NCI-H510A treated with DMSO at 0.1 percent for 48 hours (cell line): ENCODE measurements at places on chromosomes 16 and 17.

DNA sequence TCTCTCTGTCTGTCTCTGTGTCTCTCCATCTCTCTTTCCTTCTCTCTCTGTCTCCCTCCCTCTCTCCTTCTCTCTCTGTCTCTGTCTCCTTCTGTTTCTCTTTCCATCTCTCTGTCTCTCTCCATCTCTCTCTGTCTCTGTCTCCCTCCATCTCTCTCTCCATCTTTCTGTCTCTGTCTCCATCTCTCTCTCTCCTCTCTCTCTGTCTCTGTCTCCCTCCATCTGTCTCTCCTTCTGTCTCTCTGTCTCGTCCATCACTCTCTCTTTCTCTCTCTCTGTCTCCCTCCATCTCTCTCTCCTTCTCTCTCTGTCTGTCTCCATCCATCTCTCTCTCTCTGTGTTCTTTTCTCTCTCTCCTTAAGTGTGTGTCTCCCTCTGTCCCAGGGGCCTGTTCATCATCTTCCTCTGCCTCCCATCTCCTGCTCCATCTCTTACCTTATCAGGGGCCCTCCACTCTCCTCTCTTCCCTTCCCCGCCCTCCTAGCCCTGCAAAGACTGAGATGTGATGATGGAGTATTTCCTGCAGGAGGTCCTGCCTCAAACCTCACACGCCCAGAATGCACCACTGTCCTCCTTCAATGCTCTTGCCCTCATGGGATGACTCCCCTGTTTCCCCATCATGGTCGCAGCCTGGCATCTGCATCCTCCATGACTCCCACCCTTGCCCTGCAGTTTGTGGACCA lies 193.3 kb downstream of the GSG1L start:
- no peak for DNase-seq

GRCh38 chr16:83409347-83409746 lies 398.4 kb upstream of the HSBP1 start:
- DNase-seq = no peak

- no peak for DNase-seq
These were observed 510.6 kb downstream of the RBFOX1 start for GRCh38 chr16:7843261-7843660.

GRCh38 chr16:17605784-17606183 lies 135.0 kb upstream of the XYLT1 start:
- DNase-seq = no peak

- DNase-seq = no peak
These were observed 54.9 kb downstream of the GNAO1 start for GRCh38 chr16:56246051-56246817.

DNA sequence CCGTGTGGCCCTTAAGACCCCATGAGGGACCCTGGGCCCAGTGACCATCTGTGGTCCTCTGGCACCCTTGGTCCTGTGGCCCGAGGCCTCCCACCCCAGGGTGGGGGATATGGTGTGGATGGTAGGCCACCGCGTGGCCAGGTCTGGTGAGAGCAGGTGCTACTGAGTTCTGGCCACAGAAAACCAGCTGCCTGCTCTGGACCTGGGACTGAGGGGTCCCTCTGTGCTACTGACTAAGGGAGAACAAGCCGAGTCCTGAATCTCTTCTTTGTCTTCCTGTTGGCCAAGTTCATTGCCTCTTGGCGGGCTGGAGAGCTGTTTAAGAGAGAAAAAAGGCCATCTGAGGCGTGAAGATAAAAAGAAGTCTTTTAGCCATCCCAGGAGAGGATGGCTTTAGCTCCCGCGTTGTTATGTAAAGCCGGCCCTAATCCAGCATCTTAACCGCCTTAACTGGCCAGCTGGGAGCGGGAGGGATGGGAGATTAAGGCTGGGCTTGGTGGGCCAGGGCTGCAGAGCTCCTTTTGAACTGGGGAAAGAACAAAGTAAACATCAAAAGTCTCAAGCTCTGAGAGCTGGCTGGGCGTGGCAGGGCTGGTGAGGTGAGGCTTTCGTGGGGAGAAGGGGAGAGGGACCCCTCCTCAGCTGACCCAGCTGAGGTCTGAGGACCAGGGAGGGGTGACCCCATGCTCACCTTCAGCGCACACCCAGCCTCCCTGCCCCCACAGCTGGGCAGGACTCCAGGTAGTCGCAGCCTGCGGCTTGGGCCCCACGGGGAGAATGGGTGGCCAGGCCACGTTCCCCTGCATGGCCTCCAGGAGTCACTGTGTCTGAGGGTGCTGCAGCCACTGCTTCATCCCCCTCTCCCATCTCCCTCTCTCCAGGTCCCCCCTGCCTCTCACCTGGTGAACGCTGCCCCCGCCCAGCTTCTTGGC lies 62.4 kb downstream of the NKD1 start:
- DNase-seq = no peak

DNA sequence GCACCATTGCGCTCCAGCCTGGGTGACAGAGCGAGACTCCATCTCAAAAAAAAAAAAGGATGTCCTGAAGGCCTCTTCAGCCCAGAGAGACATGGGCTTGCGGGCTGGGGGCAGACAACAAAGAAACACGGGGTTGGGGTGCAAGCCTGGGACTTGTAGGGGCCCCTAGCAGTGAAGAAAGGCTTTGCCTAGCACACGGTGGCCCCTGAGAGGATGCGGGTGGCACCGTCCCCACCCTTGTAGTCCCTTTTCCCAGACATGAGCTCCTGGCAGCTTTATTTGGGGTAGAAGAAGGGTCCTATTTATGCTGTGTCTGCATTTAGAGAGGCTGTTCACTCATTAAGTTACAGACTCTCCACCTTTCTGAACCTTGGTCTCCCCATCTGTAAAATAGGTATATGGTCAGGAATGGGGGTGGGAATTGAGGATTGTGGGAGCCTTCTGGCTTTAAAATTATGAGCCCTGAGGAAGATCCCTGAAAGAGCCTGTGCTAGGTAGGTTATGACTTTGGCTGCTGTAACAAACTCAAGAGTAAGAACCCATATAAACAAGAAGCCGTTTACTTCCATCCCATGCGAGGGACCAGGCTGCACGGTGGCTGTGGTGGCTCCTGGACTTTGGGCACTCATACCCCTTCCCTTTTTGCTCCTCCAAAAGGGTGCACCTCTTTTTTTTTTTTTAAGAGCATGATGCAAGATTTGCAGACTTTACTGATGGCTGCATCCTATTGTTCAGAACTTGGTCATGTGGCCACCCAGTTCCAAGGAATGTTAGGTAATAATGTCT lies 20.6 kb upstream of the ADGRG1 start:
- DNase-seq = no peak

DNA sequence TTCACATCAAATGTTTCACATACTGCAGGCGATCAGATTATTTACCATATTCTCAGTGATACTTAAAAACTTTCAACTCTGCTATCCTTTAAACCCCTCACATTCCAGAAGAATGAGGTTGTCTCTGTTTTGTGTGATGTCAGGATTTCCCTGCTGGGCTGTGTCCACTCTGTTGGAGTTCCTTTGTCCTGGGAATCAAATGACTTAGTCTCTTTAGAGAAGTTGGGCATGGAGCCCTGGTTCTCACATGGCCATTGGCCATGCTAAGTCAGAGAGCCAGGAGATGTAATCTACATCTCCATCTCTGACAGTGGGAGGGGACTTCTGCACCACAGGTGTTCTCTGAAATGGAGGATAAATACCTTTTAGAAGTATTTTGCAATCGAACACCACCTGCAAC lies 205.1 kb upstream of the MAF start:
- DNase-seq = no peak
